ENCODE measurements at places on chromosomes 2 and 18. TPM values are rescaled to one million over a fixed set of nuclear protein-coding genes. Genes with fewer than 3 reads are reported as not detected.

Gene COL5A2
- 1.9 TPM for total RNA-seq

Gene BOK
- total RNA-seq, result 48.2 TPM

Gene IGFBP5
- total RNA-seq, result 3.4 TPM

Gene CHCHD5
- 7.9 TPM for total RNA-seq

Gene ALPI
- not detected for total RNA-seq

Gene HOXD13
- total RNA-seq, result not detected

Gene COL3A1
- total RNA-seq, result 0.43 TPM

Gene MYO5B
- total RNA-seq, result 62.7 TPM

Gene CHRND
- total RNA-seq, result not detected

Gene MAP2
- 5.3 TPM for total RNA-seq

Gene UGT1A8
- under 0.01 TPM for total RNA-seq

Gene PLA2R1
- 4.0 TPM for total RNA-seq

Gene CXCR1
- not detected for total RNA-seq

Gene ALLC
- not detected for total RNA-seq

Gene RNF181
- 249 TPM for total RNA-seq

Gene DSC1
- total RNA-seq, result under 0.01 TPM

Gene RTP5
- not detected for total RNA-seq

Gene UGT1A10
- total RNA-seq, result not detected

Gene IL37
- not detected for total RNA-seq

Gene GNAL
- 32.4 TPM for total RNA-seq

Gene ROCK2
- 20.0 TPM for total RNA-seq

Gene DCDC2C
- total RNA-seq, result not detected

Gene SLC19A3
- not detected for total RNA-seq

Gene DUSP11
- total RNA-seq, result 32.8 TPM

Gene SPEG
- 1.5 TPM for total RNA-seq

Gene SDC1
- total RNA-seq, result 1,471 TPM

Gene RSAD2
- 2.2 TPM for total RNA-seq

Gene KCNK3
- not detected for total RNA-seq

Gene ABI2
- 7.0 TPM for total RNA-seq

Gene TPGS2
- total RNA-seq, result 98.5 TPM

Gene UBE2E3
- total RNA-seq, result 38.8 TPM

Gene TTC32
- 8.3 TPM for total RNA-seq

Gene GAREM2
- total RNA-seq, result 0.72 TPM

Gene KCNG3
- not detected for total RNA-seq

Gene LOXL3
- total RNA-seq, result 1.4 TPM

Gene CGREF1
- not detected for total RNA-seq

Gene PLGLB2
- 0.24 TPM for total RNA-seq

Gene DSC2
- total RNA-seq, result 65.4 TPM

Gene IL36A
- total RNA-seq, result 3.0 TPM

Gene GRB14
- total RNA-seq, result 5.3 TPM

Gene DNAH7
- under 0.01 TPM for total RNA-seq

Gene SKOR2
- not detected for total RNA-seq

Gene COLEC12
- total RNA-seq, result 0.24 TPM

All from tracheal epithelial cell (primary cell).